Stimulated activated naive CD4-positive, alpha-beta T cell treated with Interleukin-2 at 50 U/mL for 16 hours (primary cell): ENCODE measurements at places on chromosomes 5 and 9.

DNA sequence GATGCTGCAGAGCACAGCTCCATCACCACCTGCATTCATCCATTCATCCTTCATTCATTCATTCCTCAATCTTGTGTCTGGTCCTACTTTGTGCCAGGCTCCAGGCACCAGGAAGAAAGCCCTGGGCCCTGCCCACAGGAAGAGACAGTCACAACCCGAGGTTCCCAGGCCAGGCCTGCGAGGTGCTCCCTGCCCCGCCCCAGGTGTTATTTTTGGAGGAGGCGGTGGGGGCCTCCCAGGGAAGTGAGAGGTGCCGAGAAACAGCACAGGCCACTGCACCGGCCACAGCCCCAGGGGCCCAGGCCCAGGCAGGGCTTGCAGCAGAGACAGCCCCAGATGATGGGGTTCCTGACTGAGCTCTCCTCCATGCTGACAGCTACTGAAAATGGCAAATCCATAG is 33.4 kb downstream of the VAV2 start:
- DNase-seq: no peak

DNA sequence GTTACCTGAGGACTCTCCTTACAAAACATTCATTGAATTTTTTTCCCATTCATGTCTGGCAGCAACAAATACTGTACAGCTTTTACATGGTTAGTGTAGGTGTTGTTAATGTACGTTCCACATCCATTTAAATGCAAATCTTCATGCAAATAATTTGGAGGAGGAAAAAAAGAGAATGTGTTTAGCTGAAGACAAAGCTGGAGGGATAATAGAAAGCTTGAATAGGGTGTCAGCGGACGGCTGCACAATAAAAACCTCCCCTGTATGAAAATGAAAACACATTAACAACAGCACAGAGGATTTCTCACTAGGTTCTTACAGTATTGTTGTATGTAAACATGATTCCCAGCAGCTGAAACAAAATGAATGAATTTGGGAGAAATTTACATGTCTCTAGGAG is 231.5 kb downstream of the ZNF608 start:
- no peak for DNase-seq

DNA sequence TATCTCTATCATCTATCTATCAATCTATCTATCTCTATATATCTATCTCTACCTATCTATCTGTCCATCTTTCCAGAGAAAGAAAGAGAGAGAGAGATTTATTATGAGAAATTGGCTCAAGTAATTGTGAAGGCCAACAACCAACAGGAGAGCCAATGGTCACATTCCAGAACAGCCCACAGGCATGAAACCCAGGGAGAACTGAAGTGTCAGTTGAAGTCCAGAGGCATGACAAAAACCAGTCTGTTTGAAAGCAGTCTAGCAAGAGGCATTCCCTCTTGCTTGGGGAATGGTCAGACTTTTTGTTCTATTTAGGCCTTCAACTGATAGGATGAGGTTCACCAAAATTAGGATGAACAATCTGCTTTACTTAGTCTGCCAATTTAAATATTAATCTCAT is 87.6 kb upstream of the PLCXD3 start:
- no peak for DNase-seq

- DNase-seq: no peak
Measured at GRCh38 chr9:92534674-92535073, 1.1 kb downstream of the ECM2 start.

DNA sequence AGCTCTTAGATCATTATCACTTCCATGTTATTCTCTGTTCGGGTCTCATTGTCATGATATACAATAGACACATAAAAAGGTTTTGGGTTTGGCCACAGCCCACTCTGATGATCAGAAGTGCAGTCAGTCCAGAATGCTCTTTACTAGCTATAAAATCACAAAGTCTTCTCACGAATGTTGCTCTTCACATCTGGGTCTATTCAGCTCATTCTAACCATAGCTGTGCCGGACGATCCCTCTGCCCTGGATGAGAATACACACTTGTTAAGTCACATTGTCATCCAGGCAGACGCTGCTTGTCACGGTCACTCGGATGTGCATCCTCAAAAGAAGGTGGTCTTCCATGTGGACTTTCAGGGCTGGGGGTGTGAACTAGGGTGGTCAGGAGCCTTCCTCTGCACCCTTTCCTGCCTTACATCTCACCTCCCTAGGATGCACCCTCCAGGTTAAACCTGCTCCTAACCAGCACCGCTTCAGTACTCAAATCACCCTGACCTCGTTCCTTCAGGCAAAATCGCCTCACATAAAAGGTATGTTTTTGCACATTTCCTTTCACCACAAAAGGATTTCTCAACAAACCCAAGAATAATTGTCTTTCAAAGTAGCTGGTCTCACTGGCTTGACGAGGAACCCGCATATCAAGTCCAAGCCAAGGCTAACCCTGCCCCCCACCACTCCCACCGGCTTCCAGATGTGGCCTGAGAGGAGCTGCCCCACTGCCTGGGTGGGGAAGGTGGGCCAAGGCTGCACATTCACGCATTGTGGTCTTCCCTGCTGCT is 21.9 kb downstream of the ANKH start:
- DNase-seq: no peak

DNA sequence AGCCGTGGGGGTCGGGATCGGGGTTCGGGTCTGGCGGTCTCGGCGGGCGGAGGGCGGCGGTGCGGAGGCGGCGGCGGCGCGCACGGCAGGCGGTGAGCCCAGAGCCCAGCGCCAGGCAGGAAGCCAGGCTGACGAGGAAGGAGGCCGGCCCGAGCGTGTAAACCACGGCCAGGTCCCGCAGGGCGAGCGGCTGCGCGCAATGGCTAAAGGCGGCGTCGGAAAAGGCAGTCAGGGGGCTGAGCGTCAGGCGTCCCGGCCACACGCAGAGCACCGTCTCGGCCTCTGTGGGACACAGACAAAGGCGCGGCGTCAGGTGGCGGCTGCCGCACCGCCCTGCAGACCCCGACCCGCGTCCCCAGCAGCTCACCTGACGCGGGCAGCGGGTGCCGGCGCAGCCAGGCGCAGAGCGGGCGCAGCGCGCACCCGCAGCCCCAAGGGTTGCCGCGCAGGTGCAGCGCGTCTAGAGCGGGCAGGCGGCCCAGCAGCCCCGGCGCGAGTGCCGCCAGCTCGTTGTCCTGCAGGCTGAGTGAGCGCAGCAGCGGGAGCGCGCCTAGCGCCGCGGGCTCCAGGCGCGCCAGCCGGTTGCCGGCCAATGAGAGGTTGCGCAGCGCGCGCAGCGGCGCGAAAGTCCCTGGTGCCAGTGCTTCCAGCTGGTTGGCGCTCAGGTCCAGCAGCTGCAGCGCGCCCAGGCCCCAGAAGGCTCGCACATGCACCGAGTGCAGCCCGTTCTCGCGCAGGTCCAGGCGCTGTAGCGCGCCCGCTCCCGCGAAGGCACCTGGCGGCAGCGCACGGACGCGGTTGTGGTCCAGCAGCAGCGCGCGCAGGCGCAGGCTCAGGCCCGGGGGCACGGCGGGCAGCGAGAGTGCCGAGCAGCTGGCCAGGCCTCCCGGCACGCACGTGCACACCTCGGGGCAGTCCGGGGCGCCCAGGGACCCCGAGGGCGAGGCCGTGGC is 671 bp downstream of the LRRC26 start:
- DNase-seq: no peak

DNA sequence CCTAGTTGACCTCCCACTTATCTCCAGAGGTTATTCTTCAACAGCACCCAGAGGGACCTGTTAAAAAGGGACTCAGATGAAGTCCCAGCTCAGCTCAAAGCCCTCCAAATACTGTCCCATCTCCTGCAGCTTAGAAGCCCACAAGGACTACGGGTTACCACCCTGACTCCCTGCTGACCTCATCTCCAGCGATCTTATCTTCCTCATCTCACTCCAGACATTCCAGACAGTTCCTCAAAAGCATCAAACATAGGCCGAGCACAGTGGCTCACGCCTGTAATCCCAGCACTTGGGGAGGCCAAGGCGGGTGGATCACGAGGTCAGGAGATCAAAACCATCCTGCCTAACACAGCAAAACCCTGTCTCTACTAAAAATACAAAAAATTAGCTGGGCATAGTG is 263.8 kb upstream of the TLE4 start:
- no peak for DNase-seq

DNA sequence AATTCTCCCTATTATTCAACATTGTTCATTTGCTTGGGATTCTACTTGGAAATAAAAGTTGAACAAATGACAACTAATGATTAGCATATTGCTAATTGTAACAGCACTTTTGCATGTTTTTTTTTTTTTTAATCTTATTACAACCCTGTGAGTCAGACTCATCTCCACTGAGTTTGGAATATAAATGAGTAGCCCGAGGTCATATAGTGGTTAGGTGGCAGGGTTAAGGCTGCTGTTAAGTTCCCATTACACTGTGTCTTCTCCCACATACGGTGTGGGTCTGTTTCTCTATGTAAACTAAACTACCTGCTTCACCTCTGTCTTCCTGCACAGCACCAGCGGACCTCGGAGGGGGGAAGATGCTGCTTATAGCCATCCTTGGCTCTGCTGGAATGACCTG is 92.4 kb downstream of the EQTN start:
- DNase-seq: no peak

- no peak for DNase-seq
Measured at GRCh38 chr5:68342693-68343092, 127.1 kb downstream of the PIK3R1 start.

GRCh38 chr9:126689027-126689825 is 75.5 kb downstream of the LMX1B start:
- no peak for DNase-seq

DNA sequence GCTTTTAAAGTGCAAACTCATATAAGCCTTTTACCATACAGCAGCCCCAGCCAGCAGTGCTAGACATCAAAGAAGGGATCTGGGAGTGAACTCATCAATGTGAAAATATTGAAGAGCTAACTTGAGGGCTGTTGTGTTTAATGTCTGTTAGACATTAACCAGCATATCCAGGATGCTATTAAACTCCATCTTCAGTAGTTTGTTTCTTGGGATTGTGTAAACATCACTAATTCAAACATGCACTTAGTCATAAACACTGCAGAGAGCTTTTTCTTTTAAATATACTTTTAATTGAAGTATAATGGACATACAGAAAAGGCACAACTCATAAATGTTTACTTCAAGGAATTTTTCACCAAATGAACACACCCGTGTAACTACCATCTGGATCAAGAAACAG is 81.8 kb downstream of the TMEM252 start:
- no peak for DNase-seq

GRCh38 chr5:121174351-121174750 is 677.3 kb upstream of the FTMT start:
- no peak for DNase-seq

GRCh38 chr5:158643840-158644239 is 455.9 kb downstream of the EBF1 start:
- DNase-seq: no peak

GRCh38 chr9:115847216-115847615 is 306.4 kb upstream of the PAPPA start:
- DNase-seq: no peak
